HS-27A (cell line): ENCODE measurements at places on chromosomes 6 and 20.

GRCh38 chr20:2358006-2358405 lies 22.7 kb upstream of the TGM6 start:
- no peak for DNase-seq

DNA sequence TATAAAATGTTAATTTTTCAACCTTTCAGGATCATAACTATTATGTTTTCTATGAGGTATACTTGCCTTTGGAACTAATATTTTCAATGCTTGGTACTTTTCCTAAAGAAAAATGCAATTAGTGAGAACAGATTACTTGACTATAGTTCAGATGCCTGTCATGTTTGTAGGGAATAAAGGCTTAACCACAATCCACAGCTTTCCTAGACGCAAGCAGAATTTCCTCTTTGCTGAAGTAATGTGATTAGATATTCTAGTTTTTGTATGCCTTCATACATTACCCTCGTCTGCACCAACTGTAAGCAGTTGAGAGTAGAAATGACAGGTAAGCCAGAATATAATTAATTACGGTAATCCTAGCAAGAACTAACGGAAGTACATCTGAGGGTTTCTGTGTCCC lies 581.4 kb upstream of the MMS22L start:
- no peak for DNase-seq

DNA sequence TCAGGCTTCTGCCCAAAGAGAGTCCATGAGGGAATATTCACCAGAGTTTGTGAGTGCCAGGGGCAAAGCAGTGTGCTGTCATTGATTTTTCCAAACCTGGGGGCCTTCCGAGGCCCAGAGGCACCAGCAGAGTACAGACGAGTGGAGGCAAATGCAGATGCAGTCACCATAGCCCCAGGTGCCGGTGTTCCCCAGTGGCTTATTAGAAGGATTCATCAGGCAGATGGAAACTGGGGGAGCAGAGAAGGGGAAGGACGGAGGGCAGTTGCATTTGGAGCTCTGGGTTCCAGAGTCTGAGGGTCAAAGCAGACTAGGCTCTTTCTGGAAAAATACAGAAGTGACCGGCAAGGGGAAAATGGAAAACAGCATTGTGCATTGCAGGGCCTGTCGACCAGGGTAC lies 184.2 kb downstream of the ANKRD60 start:
- DNase-seq: no peak

DNA sequence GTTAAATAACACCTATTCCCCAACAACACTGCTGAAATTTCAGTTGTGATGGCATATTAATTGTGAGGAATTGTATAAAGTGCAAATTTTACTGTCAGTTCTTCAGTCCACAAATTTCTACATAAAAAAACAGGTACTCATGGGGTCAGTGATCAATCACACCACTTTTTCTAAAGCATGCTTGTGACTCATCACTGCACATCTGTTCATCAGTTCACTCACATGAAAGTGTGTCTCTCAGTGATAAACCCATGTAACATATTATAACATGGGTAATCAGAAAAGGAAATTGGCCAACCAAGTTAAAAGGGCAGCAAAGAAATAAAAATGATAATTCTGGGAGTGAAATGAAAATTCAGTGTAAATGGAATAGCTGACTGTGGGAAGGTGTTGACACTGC lies 234.7 kb upstream of the FKBP1C start:
- no peak for DNase-seq

GRCh38 chr6:89073840-89074239 lies 6.7 kb upstream of the PNRC1 start:
- no peak for DNase-seq
